CD4-positive, alpha-beta T cell treated with Interleukin-10 for 1 hour (primary cell): ENCODE measurements at places on chromosomes 5 and 9.
A peak's percentile ranks its signal among the peaks of the same experiment; 100 is the strongest.

- DNase-seq: no peak
Observed at GRCh38 chr9:124810663-124811355, 33.9 kb downstream of the OLFML2A start.

DNA sequence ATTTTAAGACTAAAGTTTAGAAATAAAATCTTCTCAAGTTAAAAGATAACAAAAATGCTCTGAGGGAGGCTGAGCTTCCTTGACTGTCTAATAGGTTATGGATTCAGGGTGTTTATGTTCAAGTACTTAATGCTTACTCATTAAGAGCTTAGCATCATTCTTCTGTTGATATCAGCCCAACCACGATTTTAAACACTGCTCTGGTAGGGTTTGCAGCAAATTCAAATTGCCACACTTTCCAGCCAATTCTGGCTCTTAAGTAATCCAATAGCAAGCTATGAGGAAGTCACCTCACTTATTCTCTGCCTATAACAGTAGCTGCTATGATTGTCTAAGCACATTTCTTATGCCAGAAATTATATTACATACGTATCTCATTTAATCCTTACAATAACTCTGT is 191.0 kb upstream of the KIF2A start:
- no peak for DNase-seq

- no peak for DNase-seq
Observed at GRCh38 chr5:91122651-91123050, 260.5 kb downstream of the ARRDC3 start.

- DNase-seq: no peak
Observed at GRCh38 chr9:36893911-36894310, 140.2 kb downstream of the PAX5 start.

DNA sequence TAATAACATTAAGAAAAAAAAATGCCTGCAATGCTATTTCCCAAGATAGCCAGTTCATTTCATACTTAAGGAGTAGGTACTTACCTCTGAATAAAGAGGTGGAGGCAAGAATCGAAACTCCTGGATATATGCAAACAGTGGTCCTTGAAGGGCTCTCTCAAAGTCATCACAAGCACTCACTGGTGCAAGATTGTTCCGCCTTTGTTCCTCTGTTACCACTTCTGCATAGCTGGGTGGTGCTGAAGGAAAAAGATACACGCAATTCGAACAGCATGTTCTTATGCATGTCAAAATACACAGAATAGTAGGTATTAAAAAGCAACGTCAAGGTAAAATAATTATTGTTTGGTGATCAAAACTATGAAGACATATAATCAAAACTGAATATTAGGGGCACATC is 9.5 kb downstream of the ARRDC3 start:
- no peak for DNase-seq

- no peak for DNase-seq
Observed at GRCh38 chr5:141615991-141616720, 2.6 kb downstream of the DIAPH1 start.

GRCh38 chr9:30982301-30982700 is 1402.1 kb upstream of the ACO1 start:
- DNase-seq: no peak

- DNase-seq: no peak
Observed at GRCh38 chr9:117839862-117840261, 135.7 kb downstream of the TLR4 start.

DNA sequence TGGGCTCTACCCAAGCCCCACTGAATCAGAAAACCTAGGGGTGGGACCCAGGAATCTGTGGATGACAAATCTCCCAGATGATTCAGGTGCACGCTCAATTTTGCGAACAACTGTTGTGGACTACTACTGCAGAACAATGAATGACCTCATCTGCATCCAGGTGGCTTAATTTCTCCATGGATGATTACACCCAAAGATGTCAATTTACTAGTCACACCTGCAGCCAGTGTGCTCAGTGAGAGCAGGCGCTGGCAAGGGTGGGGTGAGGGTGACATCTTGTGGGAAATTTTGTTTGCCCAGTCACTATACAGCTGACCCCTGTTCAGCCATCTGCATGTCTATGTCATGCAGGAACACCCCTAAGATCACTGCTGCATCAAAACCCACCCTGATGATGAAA is 118.2 kb downstream of the ENTREP1 start:
- DNase-seq: no peak

DNA sequence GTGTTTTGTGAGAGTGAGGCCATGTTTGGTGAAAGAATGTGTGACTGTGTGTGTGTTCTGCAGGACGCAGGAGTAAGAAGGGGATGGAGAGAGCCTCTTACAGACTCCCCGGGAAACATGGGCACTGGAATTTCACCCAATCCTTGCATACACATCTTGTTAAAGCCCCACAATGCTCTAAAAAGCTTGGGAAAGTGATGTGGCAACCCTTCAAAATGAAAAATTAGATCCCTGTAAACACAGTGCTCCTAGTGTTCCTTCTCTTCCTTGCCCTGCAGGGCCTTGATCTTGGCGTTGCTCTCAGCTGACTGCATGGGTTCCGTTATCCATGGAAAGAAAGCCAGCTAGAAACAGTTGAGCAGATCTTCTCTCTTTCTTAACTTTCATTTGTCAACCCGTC is 701.7 kb downstream of the SEMA5A start:
- DNase-seq: no peak

- DNase-seq: no peak
Observed at GRCh38 chr5:5665225-5666075, 243.0 kb downstream of the ICE1 start.

- DNase-seq: no peak
Observed at GRCh38 chr5:170633235-170634081, 129.6 kb downstream of the KCNIP1 start.

DNA sequence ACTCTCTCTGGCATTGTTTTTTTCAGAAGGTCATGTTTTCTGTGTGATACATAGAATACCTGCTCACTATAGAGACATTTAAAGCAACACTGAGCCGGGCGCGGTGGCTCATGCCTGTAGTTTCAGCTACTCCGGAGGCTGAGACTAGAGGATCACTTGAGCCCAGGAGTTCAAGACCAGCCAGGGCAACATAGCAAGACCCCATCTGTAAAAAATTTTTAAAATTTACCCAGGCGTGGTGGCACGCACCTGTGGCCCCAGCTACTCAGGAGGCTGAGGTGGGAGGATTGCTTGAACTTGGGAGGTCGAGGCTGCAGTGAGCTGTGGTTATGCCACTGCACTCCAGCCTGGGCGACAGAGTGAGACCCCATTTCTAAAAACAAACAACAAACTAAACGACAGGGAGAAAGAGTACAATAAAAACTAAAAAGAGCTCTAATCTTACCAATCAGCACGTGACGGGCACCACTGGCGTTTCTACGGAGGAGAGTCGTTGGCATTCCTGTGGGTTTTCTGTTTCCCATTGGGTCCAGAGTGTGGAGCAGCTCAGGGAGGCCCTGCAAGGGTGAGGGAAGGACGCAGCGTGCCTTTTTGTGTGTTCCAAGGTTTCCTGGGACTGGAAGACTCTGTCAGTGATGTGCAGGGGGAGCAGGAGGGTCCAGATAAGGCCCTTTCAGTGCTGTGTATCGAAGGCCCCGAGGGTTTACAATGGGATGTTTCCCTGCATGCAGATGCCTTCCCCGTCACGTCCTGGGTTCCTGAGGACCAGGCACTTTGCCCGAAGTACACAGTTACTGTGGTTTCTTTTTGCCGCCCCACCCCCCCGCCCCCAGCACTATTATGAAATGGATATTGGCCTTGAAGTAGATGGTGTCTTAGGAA is 7.2 kb upstream of the RNU6ATAC start:
- DNase-seq: no peak

- no peak for DNase-seq
Observed at GRCh38 chr5:31767335-31768031, 128.6 kb downstream of the PDZD2 start.

GRCh38 chr5:76677849-76678472 is 38.0 kb upstream of the F2R start:
- DNase-seq: no peak

GRCh38 chr5:107604146-107604910 is 66.4 kb downstream of the EFNA5 start:
- no peak for DNase-seq

- peak; percentile 55 for DNase-seq
Observed at GRCh38 chr9:117825609-117826347, 121.6 kb downstream of the TLR4 start.

DNA sequence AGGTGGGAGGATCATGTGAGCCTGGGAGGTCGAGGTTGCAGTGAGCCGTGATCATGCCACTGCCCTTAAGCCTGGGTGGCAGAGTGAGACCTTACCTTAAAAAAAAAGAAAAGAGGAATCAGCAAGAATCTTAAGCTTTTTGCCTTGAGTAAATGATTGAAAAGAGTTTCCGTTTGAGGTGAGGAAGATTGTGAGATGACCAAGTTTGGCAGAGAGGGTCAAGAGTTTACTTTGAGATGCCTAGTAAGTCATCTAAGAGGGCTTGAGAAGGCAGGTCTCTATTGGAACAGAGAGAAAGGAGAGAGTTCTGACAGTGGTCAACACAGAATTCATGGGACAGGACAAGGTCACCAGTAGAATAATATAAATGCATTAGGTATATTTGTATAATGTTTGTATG is 572.1 kb downstream of the TLE4 start:
- no peak for DNase-seq

DNA sequence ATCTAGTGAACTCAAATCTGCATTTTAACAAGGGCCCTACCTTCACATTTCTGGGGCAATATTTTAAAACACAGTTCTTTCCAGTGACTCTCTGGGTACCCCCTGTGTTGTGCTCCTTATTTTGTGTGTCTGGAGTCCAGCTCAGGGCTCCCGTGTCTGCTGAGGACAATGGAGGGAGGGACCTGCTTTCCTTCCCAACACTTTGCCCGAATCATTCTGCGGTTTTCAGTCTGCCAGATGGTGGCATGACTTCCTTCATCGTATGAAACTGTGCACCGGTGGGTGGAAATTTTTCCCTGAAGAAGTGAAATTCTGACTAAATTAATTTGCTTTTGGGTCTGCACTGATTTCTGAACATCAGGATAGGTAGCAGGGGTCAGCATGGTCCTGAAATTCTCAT is 153.6 kb upstream of the CD180 start:
- no peak for DNase-seq

DNA sequence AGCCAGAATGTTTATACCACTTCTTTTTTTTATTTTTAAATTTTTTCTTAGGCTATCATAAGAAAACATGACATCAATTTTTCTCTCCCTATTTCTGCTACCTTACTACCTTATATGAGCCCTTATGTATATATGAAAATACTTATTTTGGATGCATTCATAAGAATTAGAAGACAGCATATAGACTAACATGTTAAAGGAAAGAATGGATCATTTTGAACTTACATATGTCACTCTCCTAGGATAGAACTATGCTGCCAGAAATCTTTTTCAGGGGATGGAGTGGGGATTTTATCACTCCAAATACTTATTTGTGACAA is 51.8 kb downstream of the SNX24 start:
- no peak for DNase-seq

DNA sequence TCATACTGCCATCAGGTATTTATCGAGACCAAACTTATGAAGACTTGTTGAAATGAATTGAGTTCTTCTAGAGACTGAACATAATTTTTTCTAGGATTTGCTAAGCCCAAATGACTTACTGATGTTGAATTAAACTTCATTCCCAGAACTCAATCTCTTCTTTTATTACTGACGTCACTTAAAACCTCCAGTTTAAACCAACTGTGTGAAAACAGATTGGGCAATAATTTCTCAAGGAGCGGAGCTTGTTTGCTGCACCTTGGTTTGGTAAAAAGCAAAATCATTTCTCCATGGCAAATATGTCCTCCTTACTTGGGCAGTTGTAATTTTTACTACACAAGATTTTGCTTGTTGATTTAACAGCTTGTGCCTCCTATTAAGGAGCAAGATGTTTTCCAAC is 37.4 kb downstream of the CFAP90 start:
- no peak for DNase-seq

GRCh38 chr5:171911152-171911551 is 95.3 kb downstream of the FBXW11 start:
- DNase-seq: no peak

DNA sequence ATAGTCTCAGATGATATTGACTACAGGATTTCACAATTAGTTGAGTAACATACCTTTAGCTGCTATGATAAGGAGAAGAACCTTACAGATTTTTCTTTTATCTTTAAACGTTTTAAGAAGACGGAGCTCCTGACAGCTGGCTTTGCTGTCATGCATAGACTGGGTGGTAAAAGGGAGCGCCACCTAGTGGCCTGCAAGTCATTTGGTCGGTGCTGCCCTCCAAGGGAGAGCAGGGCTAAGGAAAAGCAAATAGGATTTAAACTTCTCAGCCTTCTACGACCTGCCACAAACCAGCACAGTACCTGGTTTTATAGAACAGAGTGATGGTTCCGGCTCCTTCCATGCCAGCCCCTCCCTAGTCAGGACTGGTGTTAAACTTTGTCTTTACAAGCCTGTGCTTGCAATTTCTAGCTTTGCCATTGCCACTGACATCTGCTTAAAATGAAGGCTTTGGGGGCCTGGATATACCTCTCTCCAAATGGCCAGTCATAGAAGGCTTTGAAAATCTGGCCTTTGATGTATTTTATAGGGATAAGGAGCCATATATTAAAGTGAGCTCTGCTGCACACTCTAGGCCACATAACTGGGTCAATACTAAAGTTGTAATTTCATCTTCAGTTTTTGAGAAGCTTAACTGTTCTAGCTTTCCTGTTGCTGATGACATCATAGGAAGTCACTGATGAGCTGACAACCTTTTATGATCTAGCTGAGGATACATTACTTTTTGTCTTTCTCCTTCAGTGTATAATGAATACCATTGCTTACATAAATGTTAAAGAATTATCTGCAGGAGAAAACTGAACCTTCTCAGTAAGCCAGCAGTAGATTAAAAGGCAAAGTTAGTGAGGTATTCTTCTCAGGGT is 31.1 kb upstream of the ADAMTSL1 start:
- DNase-seq: peak; percentile 33
